ENCODE measurements at places on chromosomes 1 and 21.

DNA sequence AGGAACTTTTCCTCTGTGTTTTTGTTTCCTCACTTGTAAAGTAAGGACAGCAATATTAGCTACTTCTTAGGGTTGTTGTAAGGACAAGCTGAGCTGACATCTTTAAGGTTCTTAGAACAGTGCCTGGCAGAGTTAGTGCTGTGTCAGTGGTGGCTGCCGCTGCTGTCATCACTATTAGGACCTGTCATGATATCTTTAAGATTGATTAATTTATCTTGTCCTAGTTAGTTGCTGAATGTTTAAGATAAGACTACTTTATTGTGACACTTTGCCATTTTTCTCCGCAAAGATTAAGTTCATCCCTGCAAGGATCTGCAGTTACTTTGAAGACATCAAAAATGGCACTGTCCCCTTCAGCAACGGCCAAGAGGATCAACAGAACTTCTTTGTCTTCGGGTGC lies 40.1 kb upstream of the GPR88 start:
- no peak for DNase-seq

DNA sequence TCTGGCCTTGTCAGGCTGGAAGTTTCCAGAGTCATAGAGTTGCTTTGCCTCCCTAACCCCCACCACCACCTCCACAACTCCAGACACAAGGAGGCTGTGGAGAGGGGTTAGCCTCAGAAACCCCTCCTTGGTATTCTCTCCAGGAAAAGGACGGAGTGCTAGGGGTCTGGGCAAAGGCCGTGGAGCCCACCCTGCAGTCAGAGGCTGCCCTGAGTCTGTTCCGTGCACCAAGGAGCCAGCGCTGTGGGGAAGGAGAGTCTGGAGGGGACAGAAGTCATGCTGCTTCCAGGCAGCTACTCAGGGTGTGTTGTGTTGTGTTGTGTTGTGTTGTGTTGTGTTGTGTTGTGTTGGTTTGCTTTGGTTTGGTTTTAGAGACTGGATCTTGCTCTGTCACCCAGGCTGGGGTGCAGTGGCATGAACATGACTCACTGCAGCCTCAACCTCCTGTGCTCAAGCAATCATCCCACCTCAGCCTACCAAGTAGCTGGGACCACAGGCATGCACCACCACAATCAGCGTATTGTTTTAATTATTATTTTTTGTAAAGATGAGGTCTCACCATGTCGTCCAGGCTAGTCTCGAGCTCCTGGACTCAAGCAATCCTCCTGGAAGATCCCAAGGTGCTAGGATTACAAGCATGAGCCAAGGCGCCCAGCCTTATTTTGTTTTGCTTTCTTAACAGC lies 122.2 kb upstream of the TMEM51 start:
- no peak for DNase-seq

GRCh38 chr1:20342294-20343148 lies 51.8 kb downstream of the VWA5B1 start:
- no peak for DNase-seq

- peak; percentile 51 for DNase-seq
These were observed at the start of gene FAM131C for GRCh38 chr1:16073490-16074119. FAM131C (minus strand) TSS chr1:16073651; CDS start chr1:16073442, 209 bp downstream.

- DNase-seq = no peak
These were observed 33.8 kb upstream of the NFASC start for GRCh38 chr1:204836856-204837255.

- DNase-seq = no peak
These were observed 23.8 kb upstream of the KIAA1614 start for GRCh38 chr1:180888870-180889269.

GRCh38 chr1:185821612-185822385 lies 87.6 kb downstream of the HMCN1 start:
- no peak for DNase-seq

DNA sequence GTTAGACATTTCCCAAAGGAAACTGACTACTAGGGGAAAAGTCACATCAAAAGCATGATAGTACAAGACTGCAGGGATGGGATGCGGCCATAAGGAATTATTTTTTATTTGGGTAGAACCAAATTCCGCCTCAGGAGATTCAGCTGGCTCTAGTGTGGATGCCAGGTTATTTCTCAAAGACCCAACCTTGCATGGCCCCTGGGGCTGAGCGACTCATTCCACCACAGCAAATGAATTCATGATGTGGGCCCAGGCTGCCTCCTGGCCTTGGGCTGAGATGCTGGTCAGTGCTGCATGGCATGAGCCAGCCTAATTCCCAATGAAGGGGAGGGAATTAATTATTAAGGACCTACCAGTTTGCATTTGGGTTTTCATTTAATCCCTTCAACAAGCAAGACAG lies 11.8 kb downstream of the TMEM35B start:
- DNase-seq = no peak

DNA sequence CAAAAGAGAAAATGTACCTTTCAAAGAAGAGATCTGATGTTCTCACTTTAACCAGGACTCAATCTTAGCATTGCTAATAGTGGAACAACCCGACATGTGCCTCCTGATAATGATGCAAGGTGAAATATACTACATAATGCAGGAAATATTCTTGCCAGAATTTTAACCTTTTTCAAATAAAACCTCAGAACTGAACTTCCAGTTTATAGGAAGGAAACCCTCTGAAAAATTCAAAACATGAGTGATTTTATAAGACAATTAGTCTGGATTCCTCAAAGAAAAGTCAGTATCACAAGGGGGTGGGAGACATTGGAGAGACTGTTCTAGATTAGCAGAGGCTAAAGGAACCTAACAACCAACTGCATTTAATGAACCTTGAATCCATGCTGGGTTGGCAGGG lies 18.1 kb downstream of the AHCYL1 start:
- DNase-seq = no peak
